ENCODE measurements at places on chromosomes 3 and 15.
A peak's percentile ranks its signal among the peaks of the same experiment; 100 is the strongest.

GRCh38 chr3:89562373-89562772 is 455.0 kb downstream of the EPHA3 start:
- DNase-seq = no peak

GRCh38 chr3:55661141-55661540 is 174.0 kb upstream of the WNT5A start:
- DNase-seq = no peak

GRCh38 chr15:90287101-90287500 is 21.6 kb downstream of the NGRN start:
- no peak for DNase-seq

DNA sequence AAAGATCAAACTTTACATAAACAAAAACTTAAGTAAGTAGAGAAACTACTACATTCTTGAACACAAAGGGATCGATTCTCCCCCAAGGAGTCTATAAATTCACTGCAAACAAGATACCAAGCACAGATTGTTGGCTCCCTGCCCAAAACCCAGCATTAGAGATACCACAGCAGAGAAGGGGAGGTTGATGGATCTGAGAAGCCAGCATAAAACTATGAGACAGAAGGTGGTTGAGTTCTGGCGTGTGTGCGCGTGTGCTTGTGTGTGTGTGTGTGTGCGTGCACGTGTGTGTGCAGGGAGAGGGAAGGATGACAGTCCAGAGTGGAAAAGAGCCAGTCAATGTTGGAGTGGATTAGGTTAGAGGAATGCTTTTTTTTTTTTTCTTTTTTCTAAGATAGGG is 143.2 kb upstream of the PRR20G start:
- no peak for DNase-seq

GRCh38 chr3:141498598-141499223 is 11.9 kb downstream of the RASA2 start:
- DNase-seq = peak; percentile 92

DNA sequence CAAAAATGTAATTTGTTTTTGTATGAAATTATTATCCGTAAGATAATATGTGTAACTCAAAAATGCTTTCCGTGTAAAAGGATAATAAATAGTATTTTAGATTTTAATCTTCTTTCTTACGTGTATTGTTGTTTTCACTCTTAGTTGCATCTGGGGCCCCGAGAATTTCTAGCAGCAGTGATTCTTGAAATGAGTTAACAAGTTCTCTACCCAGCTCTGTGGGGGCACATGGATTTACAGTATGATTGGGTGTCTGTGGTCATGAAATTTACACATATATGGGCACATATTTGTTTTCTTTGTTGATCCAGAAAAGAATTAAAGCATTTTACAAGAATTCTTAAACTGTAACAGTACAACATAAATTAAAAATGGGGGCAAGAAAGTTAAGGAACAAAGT is 145.9 kb upstream of the LRRFIP2 start:
- DNase-seq = no peak
